Activated naive CD4-positive, alpha-beta T cell (primary cell): ENCODE measurements at places on chromosomes 11 and 22.

- no peak for DNase-seq
Observed at GRCh38 chr22:19554834-19555404, 30.7 kb upstream of the CLDN5 start.

DNA sequence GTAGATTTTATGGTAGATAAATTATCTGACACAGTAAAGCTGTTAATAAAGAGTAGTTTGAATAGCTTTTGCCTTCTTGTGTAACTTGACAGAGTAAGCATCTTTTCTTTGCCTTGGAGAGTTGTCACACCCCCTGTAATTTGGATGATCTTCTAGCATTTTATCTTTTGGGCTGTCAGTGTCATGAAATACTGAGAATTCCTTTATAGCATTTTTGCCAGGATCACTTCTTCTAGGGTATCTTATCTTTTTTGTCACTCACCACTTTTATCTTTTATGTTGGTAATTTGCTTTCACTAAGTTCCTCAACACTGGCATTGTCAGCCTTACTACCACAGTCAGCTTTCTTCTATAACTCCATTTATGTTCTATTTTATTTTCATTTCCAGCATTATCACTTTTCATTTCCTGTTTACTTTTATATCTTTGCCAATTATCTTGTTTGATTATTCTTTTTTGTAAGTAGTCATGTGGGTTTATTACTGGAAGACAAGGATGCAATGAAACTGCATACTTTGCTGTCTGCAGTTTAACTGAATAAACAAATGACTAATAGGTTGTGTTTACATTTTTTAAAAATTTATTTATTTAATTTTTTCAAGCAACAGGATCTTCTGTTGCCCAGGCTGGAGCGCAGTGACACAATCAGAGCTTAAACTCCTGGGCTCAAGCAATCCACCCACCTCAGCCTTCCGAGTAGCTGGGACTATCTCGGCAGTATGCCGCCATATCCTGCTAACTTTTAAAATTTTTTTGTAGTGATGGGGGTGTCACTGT, 28.1 kb upstream of the ACAT1 start:
- no peak for DNase-seq

DNA sequence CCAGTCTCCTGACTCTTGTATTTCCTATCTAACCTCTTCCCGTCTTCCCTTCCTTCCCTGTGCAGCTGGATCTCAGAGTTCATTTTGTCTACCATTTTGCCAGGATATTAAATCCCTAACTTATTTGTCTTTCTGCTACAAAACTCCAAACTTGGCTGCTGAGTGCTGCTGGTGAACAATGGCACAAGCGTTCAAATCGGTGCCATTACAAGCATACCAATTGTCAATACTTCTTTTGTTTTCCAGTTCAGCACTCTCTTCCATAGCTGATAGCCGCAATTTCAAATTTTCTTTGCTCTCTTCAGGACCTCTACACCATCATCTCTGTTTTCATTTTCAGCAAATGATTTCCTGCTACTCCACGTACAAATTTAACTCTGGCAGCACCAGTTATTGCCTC, 13.4 kb downstream of the IL18 start:
- DNase-seq, result no peak

DNA sequence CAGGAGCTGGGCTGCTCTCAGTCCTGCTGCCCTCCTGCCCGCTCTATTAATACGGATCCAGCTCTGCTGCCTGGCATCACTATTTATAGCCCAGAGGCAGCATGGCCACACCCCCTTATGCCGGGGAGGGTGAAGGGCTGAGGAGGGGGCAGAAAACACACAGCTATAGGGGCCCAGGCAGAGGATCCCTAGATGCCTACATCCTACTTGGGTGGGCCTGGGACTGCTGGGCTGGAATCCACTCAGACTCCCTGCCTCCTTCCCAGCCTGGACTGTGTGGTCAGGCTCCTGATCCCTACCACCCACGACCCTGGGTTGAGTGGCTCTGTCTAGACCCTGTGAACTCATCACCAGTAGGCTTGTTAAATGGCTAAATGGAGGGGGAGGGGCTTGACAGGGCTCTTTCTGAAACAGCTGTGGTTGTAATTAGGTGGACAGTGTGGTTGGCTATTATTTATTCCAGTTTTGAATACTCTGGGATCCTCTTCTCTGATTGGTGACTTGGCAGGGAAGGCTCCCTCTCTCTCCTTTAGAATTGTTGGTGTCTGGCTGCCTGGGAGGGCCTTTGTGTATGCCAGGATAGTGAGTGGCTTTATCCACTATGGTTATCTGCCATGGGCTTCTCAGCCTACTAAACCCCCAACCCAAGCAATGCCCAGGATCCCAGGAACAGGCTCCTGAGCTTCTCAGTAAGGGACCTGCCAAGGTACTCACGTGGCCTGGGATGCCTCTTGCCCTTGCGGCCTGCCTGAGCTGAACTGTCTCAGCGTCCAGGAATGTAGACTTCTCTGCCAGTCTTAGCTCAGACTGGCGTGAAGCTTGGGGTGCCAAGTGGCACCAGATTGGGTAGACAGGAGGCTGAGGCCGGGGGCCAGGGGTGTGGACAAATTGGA, 15.2 kb downstream of the PHLDB1 start:
- DNase-seq, result no peak

DNA sequence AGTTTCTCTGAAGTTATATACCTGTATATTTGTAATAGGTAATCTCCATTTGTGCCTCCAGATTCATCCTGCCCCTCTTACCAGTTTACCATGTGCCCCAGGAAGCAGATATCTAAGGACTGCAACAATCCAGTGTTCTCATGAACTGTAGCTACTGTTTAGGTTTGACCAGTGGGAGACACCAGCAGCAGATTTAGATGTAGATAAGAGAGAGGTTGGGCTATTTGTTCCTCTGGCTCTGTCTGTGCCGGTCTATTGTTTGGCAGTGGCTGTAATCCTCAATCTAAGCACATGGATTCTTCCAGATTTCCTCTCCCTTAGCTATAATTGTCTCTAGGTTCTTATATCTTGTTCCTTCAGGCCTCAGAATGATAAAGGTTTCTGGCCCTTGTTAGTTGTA, 88.4 kb downstream of the ANO3 start:
- no peak for DNase-seq

DNA sequence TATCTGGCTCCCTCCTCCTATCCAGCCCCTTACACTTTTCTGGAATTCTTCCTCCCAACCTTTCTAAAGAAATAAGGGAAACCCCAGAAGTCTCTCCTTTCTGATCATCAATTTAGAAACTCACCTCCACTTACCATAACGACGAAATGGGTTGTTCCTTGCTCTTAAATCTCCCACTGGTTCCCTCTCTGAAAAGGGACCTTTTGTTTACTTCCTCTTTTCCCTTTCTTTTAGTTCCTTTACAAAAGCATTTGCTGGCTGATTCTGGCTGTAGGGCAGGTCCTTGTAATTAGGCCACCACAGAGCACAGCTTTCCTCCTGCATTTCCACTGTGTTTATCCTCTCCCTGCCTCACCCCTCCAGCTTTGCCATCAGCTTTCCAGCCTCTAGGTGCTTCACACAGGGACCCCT, 12.0 kb downstream of the JAML start:
- DNase-seq, result no peak

DNA sequence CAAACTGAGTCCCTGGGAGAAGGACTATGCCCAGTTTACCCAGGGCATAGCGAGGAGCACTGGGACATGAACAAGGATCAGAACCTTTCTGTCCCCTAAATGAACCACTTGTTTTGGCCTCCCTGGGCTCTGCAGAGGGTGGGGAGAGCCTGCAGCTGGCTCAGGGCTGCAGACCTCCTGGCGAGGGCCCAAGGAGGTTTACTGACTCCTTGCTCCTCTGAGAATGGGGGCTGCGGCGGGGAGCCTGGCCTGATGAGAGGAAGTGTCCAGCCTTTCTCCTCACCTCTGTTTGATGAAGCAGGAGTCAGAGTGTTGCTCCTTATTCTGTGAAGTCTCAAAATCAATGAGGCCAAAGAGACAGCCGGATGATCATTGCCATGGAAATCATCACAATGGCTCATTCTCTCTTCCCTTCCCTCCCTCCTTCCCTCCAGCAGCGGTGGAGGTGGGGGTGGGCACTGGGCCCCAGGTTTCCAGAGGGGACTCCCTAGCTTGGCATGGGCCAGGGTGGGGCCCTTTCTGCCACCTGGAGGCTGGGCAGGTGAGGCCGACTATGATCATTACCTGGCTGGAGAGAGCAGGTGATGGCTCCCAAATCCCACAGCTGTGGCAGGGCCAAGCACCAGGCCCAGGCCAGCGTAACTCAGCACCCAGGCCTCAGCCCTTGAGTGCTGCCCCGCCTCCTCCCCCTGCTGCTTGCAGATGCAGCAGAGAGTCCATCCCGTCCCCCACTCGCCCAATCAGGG, 169.7 kb downstream of the CEP164 start:
- DNase-seq, result no peak

GRCh38 chr22:37472418-37473006, 13.7 kb downstream of the MFNG start:
- peak; percentile 15 for DNase-seq

- DNase-seq, result no peak
Observed at GRCh38 chr11:65525546-65526480, 930 bp downstream of the SCYL1 start.

- DNase-seq, result no peak
Observed at GRCh38 chr11:36118084-36118483, 171.1 kb downstream of the COMMD9 start.

- peak; percentile 3 for DNase-seq
Observed at GRCh38 chr11:111982019-111982464, 43.2 kb upstream of the DLAT start.

DNA sequence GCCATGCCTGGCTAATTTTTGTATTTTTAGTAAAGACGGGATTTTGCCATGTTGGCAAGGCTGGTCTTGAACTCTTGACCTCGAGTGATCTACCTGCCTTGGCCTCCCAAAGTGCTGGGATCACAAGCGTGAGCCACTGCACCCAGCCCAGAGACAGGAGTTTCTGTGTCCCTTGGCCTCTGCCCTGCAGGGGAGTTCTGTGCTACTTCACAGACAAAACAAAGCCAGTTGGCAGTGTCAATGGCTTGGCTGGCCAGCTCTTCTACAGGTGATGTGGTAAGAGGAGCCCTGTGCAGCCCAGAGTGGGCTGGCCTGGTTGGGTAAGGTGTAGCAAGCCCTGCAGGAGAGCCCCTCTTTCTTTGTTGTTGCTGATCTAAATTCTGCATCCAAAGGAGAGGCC, 60.5 kb upstream of the SHISAL1 start:
- no peak for DNase-seq

GRCh38 chr11:128290106-128290840, 297.1 kb downstream of the ETS1 start:
- DNase-seq, result peak; percentile 43

GRCh38 chr11:44018127-44018521, 29.7 kb upstream of the ACCSL start:
- no peak for DNase-seq

DNA sequence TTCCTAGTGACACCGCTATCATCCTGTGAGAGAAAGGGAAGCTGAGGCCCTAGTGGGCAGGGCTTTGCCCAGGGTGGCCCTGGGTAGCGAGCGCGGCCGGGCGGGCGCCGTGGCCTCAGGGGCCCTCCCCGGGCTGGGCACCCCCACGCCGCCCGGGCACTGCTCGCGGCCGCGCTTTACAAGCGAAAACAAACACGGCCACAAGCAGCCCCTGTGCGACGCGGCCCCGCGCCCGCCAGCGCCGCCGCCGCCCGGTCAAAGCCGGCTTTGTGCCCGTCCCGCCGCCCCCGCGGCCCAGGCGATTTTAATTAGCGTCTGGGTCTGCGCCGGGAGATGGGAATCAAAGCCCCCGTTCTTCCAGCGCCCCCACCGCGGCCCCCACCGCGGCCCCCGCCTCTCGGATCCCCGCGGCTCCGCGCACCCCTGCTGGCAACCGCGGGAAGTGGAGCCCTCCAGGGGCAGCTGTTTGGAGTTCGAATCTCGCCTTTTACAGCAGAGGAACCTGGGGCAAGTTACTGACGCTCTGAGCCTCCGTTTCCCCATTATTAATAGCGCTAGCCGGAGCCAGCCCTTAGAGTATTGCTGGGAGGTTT, 47.9 kb downstream of the CHRDL2 start:
- no peak for DNase-seq

- no peak for DNase-seq
Observed at GRCh38 chr11:62449451-62449851, 30.6 kb downstream of the SCGB1A1 start.

- DNase-seq, result no peak
Observed at GRCh38 chr11:17883946-17884345, 128.9 kb downstream of the SERGEF start.

- DNase-seq, result peak; percentile 69
Observed at GRCh38 chr11:118488480-118489109, 38.7 kb upstream of the TTC36 start.

DNA sequence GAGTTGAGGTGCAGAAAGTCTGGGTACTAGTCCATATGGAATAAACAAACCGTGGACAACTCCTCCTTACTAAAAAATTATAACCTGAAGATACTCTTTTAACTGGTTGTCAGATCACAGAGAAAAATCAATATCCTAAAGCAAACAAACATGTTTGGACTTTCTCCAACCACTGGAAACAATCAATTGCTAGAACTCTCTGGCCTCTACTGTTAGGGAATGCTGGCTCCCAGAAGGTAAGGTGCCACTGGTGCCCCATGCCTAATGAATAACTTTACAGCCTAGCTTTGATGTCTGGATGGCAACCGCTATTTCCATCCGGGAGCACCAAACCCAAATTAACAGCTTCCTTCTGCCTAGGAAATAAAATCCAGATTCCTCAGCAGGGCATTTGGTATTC, 74.5 kb downstream of the AMBRA1 start:
- no peak for DNase-seq

GRCh38 chr11:122101625-122102291, 14.3 kb downstream of the BLID start:
- no peak for DNase-seq

DNA sequence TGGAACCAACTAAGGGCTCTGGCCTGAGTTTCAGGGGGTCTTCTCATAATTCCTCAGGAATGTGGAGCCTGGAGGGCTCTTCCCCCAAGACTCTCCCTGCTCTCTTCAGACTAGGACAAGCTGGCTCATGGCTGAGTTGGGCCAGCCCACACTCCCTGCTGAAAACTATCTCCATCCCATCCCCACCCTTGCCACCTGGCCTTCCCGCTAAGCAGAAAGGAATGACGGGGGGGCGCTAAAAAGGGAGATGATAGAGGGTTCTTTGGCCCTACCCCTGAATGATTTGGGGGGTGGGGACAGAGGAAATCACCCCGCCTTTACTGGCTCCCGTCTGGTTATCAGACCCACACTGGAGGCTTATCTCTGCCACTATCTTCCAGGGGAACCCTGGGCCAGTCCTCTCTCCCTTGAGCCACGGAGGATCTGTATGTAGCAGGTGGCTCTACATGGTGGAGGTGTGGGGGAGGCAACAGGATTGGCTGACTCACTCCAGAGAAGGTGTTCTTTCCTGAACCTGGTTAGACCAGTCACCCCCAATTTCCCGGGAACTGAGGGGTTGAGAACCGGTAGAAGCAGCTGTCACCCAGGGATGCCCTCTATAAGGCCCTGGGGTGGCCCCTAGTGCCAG, 5.7 kb downstream of the SMTN start:
- no peak for DNase-seq

DNA sequence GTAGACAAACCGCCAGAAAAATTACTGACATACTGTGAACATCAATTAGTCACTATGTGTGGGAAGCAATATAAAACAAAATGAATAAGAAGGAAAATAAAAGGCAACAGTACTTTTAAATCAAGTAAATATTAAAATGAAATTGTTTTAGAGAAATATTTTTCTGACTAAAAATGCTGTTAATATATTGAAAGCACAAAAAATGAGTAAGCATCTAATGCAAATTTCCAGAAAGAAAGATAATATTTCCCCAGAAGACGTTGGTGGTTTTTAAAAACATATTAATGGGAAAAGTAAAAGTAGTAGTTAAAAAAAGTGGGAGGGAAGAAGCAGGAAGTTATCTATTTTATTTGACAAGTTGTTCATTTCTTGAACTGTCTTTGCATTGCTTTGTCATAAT, 16.5 kb downstream of the XKR3 start:
- DNase-seq, result no peak
